ENCODE measurements at places on chromosomes 7 and 10. TPM values are rescaled to one million over a fixed set of nuclear protein-coding genes. Genes with fewer than 3 reads are reported as not detected.
A peak's percentile ranks its signal among the peaks of the same experiment; 100 is the strongest.

DNA sequence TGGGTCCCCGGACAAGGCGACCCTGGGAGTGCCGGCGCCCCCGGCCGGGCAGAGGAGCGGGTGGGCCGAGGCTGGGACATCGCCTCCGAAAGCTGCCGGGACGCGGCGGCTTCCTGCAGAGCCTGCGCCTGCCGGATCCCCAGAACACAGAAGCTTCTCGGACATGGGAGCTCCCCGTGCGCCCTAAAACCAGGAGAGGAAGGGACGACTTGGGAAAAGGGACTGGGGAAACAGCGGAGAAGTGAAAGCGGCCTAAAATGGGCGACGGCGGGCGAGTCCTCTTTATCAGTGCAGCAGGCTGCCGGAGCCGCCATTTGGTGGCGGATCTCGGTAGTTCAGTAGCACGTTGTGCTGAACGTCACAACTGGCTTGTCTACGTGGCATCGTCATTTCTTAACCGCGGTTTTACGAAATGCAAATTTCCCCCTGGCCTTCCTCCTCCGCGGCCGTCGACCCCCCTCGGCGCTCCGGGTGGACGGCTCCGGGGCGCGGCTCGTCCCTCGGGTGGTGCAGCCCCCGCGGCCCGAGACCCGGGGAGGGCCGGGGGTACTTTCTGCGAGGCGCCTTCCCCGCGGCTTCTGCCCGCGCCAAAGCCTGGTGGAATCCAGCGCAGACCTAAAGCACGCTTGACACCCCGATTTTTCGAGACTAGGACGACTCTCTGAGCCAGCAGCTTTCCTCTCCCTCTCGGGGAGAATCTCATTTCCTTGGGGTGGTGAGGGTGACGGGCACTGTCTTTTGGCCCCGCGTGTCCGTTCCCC lies 9.9 kb upstream of the SPAG6 start:
- peaks cover 34% of the 10 kb centered on the region for H3K27me3 ChIP-seq
- H3K4me1 ChIP-seq: peaks cover 2% of the 10 kb centered on the region
- H3K4me3 ChIP-seq: no peak overlapping the region
- H3K27ac ChIP-seq: no peak overlapping the region
- peak; percentile 33 for DNase-seq

DNA sequence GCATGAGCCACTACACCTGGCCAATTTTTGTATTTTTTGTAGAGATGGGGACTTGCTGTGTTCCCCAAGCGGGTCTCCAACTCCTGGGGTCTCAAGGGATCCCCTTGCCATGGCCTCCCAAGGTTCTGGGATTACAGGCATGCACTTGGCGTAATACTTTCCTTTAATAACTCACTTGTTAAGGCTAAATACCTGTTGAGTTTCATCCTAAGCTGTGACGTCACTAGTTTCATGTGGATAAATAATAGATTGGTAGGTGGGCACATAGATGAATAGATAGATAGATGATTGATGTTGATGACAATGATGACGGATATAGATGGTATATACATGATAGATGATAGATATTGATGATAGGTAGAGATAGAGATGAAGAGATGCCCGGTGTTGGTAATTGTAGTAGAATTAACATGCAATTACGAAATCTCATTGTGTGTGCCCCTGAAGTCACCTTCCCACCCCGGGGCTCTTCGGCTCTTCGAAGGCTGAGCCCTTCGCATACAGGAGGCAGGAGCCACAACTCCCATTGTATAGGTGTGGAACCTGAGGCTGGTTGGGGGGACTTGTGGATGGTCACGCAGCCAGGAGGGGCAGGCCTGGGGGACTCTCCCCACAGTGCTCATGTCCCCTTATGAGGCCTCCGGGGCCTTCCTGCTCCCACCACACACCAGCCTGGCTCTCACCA lies 2.6 kb downstream of the GRIFIN start:
- H3K27me3 ChIP-seq: no peaks in the 10 kb centered on the region
- no peak for DNase-seq
- H3K27ac ChIP-seq: no peak overlapping the region
- no peak overlapping the region for H3K4me3 ChIP-seq
- peaks cover 12% of the 10 kb centered on the region for H3K4me1 ChIP-seq

GRCh38 chr7:86925221-86925620 lies 134.2 kb downstream of the ELAPOR2 start:
- H3K4me1 ChIP-seq: no peaks in the 10 kb centered on the region
- no peaks in the 10 kb centered on the region for H3K27me3 ChIP-seq

Gene DYDC1
- polyA plus RNA-seq: not detected

DNA sequence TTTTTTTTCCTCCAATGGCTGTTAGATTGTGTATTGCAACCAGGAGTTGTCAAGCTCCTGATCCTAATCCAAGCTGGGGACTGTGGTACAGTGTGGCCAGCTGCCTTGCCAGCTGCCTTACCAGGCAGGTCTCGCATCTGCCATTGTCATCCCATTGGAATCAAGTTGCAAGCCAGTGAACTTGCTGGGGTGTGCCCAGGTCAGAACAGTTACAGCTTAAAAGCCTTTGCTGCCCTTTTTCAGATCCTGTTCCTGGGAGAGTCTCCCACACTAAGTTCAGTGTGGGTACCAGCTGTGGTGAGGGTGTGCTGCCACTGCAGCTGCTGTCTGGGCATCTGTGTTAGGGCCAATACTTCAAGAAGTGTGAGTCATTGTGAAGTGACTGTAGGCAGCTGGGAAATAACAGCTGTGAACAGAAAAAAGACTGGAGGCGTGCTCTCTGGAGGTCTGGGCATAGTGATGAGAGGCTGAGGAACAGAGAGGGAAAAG lies 72.8 kb downstream of the CCNY start:
- peaks cover 15% of the 10 kb centered on the region for H3K4me1 ChIP-seq
- no peaks in the 10 kb centered on the region for H3K27me3 ChIP-seq
- H3K4me3 ChIP-seq: no peak overlapping the region
- DNase-seq: peak; percentile 58
- peak overlapping the region; percentile 25 for H3K27ac ChIP-seq

Gene HABP2
- not detected for polyA plus RNA-seq

Gene CTTNBP2
- polyA plus RNA-seq: not detected

- H3K27me3 ChIP-seq: no peaks in the 10 kb centered on the region
- H3K4me1 ChIP-seq: peaks cover 29% of the 10 kb centered on the region
- no peak overlapping the region for H3K27ac ChIP-seq
- H3K4me3 ChIP-seq: no peak overlapping the region
- DNase-seq: no peak
- H3K36me3 ChIP-seq: no peaks in the 10 kb centered on the region
Observed at GRCh38 chr7:68700414-68700813, 897.9 kb upstream of the AUTS2 start.

DNA sequence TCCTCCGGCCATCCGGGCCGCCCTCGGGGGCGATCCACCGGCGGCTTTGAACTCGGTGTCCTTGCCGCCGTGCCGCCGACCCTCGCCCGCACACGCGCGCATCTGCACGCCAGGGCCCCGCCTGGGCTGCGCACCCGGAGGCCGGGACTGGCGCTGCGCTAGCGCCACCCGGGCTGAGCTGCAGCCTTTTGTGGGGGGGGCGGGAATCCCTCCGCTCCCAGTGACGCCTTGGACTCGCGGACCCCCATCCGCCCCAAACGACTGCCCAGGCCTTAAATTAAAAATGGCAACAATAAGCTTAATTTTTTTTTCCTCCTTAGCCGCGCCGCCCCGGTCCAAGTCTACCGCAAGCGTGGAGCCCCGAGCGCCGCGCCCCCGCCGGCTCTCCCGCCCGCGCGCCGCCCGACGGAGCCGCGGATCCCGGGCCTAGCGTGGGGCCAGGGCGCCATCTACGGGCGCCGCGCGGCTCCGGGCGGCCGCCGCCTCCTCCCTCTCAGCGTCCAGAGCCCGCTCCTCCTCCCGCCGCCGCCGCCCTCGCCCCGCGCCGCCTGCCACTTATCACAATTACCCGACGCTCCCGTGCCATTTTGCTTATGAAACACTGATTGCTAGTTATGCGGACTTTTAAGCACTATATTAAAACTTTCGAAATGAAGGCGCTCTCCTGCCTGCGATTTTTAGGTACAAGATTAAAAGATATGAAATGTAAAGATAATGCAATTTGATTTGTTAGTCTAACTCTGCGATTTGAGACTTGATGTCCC lies 7.5 kb upstream of the EBF3 start:
- H3K4me3 ChIP-seq: peak overlapping the region; percentile 29
- H3K27ac ChIP-seq: no peak overlapping the region
- no peaks in the 10 kb centered on the region for H3K36me3 ChIP-seq
- peak; percentile 96 for DNase-seq
- H3K27me3 ChIP-seq: peaks cover 43% of the 10 kb centered on the region

Gene VPS37D
- 5.7 TPM for polyA plus RNA-seq

Gene CYP2C18
- not detected for polyA plus RNA-seq

Gene SPDYE2
- not detected for polyA plus RNA-seq

DNA sequence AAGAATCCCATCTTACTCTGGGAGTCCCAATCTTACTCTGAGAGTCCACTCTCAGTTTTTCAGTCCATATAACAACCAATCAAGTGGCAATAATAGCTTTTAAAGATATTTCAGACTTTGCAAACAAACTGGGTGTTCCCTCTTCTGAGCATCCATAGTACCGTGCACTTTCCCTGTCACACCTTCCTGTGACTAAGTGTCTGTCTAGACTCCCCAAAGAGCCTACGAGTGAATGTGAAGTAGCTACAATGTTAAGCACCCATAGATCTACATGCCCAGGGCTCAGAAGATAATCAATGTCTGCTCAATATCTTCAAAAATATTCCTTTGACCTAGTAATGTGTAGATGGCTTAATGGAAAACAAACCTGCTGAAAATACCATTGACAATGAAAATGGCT lies 95.6 kb upstream of the ASAH2 start:
- no peak for DNase-seq
- H3K4me3 ChIP-seq: no peak overlapping the region
- no peak overlapping the region for H3K27ac ChIP-seq
- peaks cover 9% of the 10 kb centered on the region for H3K36me3 ChIP-seq
- no peaks in the 10 kb centered on the region for H3K27me3 ChIP-seq

Gene SUPV3L1
- 19.8 TPM for polyA plus RNA-seq

DNA sequence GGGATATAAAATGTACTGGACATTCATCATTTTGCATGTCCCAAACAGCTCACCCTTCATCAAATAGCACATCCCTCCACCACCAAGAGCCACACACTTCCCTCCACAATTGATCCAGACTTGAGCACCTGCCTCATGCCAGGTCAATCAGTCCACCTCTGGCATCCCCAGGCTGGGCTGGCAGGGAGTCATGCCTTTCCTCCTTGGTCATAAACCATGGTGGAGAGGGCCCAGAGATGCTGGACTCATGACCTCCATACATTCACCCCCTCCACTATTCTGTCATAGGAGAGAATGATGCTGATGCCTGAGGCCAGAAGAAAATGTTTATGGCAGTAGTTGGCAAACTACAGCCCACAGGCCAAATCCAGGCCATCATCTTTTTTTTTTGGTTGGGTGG lies 16.1 kb upstream of the GDF10 start:
- no peak overlapping the region for H3K4me3 ChIP-seq
- H3K4me1 ChIP-seq: no peaks in the 10 kb centered on the region
- H3K27ac ChIP-seq: no peak overlapping the region
- H3K36me3 ChIP-seq: no peaks in the 10 kb centered on the region
- DNase-seq: no peak
- no peaks in the 10 kb centered on the region for H3K27me3 ChIP-seq

DNA sequence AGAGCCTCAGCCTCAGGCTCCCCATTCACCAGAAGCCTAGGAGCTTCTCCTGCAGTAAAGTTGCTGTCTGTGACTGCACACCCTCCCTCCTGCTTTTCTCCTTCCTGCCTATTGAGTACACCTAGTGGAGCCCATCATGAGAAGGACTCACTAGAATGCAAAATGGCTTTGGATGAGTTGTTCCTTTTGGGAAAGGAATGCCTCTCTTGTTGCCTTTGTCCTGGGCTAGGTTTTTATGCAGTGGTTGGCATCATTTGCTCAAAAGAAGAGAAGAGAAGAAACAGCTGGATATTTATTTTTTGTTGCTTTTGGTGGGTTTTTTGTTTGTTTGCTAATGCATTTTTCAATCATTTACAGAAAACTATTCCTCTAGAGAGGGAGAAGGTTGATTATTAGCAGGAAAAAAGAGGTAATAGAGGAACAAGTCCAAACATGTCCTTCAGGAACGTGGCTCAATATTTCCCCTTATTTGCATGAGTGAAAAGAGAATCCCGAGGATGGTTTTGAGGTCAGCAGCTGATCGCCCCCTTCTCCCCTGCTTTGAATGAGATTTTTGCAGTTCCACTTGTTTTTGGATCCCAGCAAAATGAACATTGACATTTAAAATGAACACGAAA lies 369.9 kb upstream of the NRP1 start:
- no peak for DNase-seq
- H3K36me3 ChIP-seq: no peaks in the 10 kb centered on the region
- H3K4me3 ChIP-seq: no peak overlapping the region
- no peaks in the 10 kb centered on the region for H3K4me1 ChIP-seq
- H3K27me3 ChIP-seq: no peaks in the 10 kb centered on the region

GRCh38 chr7:94444813-94445212 lies 50.1 kb downstream of the COL1A2 start:
- no peak overlapping the region for H3K27ac ChIP-seq
- H3K27me3 ChIP-seq: no peaks in the 10 kb centered on the region
- no peak overlapping the region for H3K4me3 ChIP-seq
- H3K4me1 ChIP-seq: peaks cover 12% of the 10 kb centered on the region
- DNase-seq: no peak
